ENCODE measurements at places on chromosomes 4 and X. TPM values are rescaled to one million over a fixed set of nuclear protein-coding genes. Genes with fewer than 3 reads are reported as not detected.

DNA sequence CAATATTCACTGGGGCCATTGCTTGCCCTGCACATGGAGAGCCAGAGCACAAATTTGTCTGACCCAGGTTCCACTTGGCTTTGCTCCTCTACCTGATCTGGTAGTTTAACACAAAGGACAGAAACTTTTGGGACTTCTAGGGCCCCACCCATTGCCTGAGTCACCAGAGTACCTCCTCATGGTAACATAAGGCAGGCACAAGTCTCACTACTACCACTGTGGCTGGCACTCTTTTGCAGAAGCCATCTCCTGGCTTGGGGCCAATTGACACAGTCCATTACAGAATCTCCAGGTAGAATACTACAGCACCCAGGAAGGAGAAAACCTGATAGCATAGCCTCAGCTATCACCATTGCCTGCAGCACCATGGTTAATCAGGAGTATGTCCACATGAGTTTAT lies 52.6 kb upstream of the NAP1L2 start:
- DNase-seq: no peak

The AFM gene
- total RNA-seq: not detected

The GUCY1A1 gene
- 106 TPM for total RNA-seq

DNA sequence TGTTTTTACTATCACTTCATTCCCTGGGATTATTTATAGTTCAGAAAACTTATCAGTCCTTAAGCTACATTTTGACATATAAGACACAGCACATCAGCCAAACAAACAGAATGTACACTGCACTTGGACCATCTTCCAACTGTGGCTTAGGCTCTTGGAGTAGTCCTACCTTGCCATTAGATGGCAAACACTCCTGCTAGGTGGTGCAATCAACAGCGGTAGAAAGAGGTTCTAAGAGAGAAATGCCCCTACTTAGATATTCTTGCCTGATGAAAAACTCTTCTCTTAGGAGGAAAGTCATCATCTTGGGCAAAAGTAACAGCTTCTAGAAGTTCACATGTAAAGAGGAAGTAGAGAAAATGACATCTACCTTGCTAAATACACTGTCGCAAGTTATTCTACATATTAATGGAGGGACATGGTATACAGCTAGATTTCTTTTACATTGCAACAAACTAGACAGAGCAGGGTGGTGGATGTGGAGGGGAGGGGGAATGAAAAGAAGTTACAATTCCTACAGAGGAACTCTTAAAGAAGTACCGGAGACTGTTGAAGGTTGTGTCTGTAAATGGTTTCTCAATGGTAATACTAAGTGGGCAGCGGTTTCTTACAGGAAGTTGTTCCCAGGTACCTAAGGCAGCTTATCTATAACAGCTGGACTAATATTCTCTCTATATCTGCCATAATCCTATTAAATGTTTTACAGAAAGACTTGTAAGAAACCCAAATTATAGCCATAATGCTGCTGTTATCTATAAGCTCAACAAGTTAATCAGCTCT lies 8.1 kb upstream of the STPG2 start:
- DNase-seq: no peak

GRCh38 chr4:101259876-101260275 lies 87.5 kb downstream of the PPP3CA start:
- DNase-seq: no peak

DNA sequence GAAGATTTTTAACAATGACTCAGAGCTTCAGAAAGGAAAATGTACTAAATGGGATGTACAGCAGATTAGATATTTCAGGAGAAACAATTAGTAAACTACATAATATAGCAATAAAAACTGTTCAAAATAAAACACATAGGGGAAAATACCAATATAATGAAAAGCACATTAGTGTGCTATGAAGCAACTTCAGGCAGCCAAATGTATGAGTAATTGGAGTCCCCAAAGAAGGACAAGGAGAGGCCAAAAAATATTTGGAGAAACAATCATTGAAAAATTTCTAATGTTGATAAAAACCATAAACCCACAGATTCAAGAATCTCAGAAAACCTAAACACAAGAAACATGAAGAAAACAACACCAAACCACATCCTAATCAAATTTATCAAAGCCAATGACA lies 129.3 kb upstream of the CHRDL1 start:
- DNase-seq: no peak

The SLC6A14 gene
- total RNA-seq: not detected

DNA sequence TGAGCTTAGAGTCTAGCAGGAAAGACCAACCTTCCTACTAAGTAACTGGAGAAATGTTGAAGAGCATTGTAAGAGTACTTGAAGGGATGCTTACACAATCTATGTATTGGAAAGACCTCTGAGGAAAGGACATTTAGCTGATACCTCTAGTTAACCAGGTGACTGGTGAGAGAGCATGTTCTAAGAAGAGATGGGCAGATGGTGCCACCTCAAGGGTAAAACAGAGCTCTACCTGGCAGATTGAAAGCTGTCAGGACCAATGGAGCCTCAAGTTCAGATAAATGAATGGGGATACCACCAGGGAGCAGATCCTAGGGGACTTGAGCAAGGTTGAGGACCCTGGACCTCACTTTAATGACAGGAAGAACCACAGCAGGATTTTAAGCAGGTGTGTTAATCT lies 196.4 kb downstream of the QDPR start:
- DNase-seq: no peak

The GPC3 gene
- total RNA-seq: 4.2 TPM

DNA sequence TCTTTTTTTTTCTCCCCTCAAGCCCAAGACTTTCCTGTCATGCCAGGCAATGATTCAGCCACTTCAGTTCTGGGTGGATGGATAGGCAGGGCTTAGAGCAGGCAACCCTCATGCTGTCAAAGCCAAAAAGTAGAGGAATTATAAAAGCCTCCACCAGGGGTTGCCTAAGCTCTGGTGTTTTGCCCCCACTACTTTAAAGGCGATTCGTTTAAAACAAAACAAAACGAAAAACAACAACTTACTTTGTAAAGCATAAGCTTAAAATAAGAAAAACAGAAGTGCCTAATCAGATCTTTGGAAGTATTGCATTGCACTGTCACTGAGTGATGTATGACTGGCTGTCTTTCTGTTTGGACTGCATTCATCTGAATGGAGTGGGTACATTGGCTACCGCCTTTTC lies 5.3 kb upstream of the IDS start:
- no peak for DNase-seq

The HSFX2 gene
- not detected for total RNA-seq

DNA sequence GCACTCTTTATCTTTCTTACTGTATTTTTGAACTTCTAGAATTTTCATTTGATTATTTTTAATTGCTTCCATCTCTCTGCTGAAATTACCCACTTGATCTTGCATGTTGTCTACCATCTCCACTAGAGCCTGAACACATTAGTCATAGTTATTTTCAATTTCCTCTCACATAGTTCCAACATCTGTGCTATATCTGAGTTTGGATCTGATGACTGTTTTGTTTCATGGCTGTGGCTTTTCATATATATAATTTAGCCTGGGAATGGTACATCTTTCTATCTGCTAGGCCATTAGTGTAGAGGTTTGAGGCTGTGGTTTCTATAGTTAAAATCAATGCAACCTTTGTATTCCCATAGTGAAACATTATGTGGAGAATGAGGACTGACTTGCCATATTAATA lies 33.2 kb downstream of the NPY2R start:
- no peak for DNase-seq

DNA sequence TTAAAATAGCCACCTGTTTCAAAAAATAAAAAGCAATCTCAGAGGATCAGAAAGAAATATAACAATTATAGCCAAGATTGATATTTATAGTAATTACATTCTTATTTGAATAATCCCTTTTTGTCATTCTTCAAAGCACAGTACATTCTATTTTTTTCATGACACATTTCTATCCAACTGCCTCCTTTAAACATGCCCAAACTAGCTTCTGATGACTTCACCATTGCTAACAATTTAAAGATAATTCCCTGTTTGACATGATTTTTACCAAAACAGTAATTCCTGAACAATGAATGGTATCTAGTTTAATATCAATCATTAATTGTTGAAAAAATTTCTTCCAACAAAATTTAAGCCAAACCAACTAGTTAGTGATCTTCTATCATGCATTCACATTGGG lies 172.4 kb downstream of the SNCA start:
- no peak for DNase-seq

DNA sequence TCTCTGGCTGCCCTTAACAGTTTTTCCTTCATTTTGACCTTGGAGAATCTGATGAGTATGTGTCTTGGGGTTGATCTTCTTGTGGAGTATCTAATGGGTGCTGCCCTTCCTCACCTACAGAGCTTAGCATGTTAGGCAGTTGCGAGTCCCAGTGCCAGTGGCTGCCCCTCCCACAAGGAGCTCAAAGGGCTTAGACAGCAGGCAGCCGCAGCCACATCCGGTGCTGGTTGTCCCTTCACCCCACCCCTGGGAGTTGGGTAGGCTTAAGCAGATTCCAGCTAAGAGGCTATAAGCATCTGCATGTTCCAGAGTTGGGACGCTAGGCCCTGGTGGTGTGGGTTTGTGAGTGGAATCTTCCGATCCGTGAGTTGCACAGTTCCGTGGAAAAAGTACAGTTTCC lies 322.1 kb upstream of the ARX start:
- no peak for DNase-seq

DNA sequence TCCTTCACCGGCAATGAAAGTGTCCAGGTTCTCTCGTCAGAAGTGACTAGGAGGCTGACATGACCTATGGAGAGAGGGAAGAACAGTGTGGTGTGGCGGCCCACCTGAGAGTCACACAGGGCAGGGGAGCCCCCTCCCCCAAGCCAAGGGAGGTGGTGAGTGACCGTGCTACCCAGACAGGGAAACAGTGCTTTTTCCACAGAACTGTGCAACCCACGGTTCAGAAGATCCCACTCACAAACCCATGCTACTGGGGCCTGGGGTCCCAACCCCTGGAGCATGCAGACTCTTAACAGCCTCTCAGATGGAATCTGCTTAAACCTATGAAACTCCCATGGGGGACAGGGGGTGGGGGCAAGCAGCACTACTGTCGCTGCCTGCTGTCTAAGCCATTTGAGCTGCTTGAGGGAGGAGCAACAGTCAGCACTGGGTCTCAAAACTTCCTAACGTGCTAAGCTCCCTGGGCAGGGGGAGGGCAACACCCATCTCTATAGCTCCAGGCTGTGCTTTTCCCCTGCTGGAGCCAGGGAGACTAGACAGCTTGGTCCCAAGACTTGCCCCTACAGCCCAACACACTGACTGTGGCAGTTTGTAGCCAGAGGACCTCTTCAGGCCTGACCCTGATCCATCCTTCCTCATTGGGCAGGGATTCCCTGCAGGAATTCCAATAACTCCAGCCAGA lies 850.4 kb upstream of the AADAT start:
- no peak for DNase-seq

DNA sequence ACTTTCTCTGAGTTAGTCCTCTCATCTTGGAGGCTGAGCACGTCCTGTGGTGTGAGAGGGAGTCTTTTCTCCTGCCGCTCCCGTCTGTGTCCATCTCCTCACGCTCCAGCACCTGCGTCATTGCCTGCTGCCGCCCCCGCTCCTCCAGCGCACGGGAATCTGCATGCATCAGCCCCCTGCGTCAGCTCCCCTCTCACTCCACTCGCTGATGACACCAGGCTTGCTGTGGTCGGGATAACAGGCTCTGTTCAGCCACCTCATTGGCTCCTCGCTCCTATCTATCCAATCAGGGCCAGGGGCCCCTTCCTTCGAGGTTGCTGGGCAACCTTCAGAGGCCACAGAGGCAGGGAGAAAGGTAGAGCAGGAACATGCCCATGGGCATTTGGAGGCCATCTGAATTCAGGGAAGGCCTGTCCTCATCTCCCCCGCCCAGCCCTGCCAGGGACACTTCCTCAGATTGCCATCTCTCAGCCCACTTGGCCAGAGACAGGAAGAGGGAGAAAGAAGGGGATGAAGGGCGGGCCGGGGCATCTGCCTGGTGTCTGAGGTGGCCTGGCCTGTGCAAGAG lies 9.3 kb downstream of the ZNF185 start:
- DNase-seq: no peak

GRCh38 chr4:23938796-23939195 lies 48.9 kb upstream of the PPARGC1A start:
- no peak for DNase-seq

The PDK3 gene
- total RNA-seq: 7.9 TPM

- DNase-seq: no peak
Observed at GRCh38 chr4:10006601-10007435, 14.5 kb downstream of the SLC2A9 start.

The RHOXF2B gene
- not detected for total RNA-seq

GRCh38 chr4:42331914-42332368 lies 65.3 kb upstream of the SHISA3 start:
- DNase-seq: peak; percentile 62

The RIBC1 gene
- total RNA-seq: 0.52 TPM

DNA sequence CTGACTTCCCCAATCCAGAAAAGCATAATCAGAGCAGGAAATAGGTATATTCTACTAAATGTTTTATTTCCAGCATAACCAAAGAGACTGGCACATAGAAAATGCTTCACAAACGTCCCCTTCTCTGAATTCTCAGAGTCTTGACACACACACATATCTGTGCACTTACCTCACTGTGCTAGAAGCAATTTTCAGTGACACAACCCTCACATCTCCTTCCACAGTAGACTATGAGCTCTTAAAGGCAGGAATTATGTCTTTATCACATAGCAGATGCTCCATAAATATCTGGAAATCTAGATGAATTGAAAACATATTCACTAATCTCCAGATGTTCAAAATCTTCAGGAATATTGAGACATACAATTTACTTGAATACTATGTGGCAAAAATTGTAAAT lies 5.9 kb downstream of the SOWAHB start:
- DNase-seq: no peak

GRCh38 chrX:69298466-69299140 lies 133.3 kb upstream of the PJA1 start:
- DNase-seq: peak; percentile 39

- DNase-seq: no peak
Observed at GRCh38 chrX:66200855-66201795, 37.1 kb downstream of the HEPH start.

The SPARCL1 gene
- total RNA-seq: 354 TPM

The HS6ST2 gene
- not detected for total RNA-seq

DNA sequence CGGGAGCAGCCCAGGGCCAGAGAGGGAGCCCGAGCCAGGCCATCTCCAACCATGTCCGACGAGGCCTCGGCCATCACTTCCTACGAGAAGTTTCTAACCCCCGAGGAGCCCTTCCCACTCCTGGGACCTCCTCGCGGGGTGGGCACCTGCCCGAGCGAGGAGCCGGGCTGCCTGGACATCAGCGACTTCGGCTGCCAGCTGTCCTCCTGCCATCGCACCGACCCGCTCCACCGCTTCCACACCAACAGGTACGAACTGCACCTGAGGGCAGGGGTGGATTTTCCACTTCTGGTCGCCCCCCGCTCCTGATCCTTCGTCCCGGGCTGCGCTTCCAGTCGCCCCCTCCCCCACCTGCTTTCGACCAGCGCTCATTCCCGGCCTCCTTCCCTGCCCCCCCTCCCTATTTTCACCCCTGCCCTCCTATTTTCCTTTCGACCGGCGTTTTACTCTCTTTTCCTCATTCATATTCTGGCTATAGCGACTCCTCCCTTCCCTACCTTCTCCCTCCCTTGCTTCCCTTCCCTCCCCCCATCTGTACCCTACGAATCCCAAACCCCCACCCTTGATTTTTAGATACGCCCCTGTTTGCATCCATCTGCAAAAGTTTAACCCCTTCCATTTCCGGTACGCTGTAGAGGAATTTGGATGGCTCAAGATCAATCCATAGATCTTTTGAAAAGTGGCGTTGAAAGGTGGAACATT lies 633 bp downstream of the FAM199X start:
- no peak for DNase-seq

Measured in left ventricle myocardium superior (tissue), 1 donor.